ENCODE measurements at places on chromosomes 12 and 14.

GRCh38 chr14:67539116-67539515 is 6.0 kb downstream of the PLEKHH1 start:
- no peak for DNase-seq

- DNase-seq, result no peak
Measured at GRCh38 chr14:19873178-19873577, 1.8 kb upstream of the OR4K2 start.

DNA sequence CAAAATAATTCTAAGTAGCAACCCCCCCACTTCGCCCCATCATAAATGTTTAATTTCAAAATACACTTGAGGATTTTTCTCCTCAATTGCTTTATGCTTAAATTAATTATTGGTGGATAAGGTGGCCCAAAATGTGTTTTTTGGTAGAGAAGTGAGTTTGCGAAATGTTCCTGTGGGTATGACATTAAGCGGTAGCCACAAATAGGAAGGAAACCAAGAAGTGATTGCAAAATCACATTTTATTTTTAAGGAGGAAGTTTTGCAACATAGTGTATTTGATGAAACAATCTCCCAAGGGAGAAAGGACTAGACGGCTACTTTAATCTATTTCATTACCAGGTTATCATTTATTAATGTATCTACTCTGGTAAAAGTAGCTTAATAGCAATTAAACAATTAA is 25.5 kb downstream of the SLC25A3 start:
- DNase-seq, result no peak

- no peak for DNase-seq
Measured at GRCh38 chr12:72888693-72889092, 616.5 kb downstream of the TRHDE start.

DNA sequence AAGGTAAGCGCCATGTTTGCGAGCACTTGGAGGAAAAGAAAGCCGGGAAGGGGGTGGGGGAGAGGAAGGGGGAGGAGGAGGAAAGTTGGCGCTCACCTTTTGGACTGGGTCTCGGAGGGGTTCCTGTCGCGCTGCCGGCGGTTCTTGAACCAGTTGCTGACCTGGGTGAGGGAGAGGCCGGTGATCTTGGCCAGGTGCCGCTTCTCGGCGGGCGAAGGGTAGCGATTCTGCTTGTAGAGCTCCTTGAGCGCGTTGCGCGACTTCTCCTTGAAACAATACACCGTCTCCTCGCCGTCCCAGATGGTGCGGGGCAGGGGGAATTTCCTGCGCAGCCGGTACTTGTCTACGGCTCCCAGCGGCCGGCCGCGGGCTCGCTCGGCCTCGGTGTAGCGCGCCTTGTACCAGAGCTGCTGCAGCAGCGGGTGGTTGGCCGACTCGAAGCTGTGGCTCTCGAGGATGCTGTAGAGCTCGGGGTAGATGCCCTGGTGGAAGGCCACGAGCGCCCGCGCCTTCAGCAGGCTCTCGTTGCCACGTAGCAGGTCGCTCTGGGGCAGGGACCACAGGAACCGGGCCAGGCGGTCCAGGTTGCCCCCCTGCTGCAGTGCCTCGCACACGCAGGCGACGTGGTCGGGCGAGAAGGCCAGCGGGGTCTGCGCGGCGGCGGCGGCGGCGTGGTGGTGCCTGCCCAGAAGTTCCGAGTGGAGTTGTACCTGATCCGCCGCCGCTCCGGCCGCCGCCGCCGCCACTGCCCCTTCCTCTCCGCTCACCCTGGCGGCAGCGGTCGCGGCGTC is 840 bp downstream of the SIX4 start:
- DNase-seq, result peak; percentile 52

DNA sequence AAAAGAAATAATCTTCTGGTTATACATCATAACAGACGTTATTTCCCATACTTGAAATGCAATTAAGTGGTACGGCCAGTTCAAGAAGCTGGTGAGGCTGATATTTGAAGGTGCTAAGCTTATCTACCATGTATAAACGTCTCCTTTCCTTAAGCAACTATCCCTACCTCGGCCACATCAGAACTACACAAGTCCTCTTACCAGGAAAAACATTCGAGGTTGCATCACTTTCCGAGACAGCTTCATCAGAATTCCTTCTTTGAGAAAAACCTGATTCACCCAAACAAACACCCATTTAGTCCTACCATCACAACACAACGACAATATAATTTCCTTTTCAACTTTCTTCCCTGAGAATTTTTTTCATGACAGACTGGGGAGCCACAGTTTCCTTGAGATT is 33.9 kb upstream of the NR2C1 start:
- no peak for DNase-seq

- DNase-seq, result no peak
Measured at GRCh38 chr14:23043145-23043544, 1.1 kb downstream of the PSMB11 start.

GRCh38 chr14:22391908-22392565 is 197.0 kb downstream of the DAD1 start:
- no peak for DNase-seq

- DNase-seq, result no peak
Measured at GRCh38 chr12:96347130-96347699, 53.0 kb downstream of the CDK17 start.

- no peak for DNase-seq
Measured at GRCh38 chr12:108582978-108583770, 14.7 kb downstream of the TMEM119 start.

DNA sequence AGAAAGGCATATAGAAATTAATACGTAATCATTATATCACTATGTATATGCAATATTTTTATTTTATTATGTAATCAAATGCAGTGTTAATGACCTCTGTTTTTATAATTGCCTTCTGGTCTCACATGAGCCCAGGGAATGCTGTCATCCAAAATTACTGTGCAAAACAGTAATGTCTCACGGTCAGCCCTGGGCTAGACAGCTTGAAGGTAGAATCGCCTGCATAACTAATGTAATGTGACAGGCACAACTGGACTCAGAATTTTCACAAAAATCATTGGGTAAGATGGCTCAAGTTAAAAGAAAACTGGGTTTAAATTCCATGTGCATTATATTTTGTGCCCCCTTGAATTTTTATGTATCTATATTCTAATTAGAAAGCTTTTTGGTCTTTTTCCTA is 293.3 kb downstream of the PPFIA2 start:
- no peak for DNase-seq

GRCh38 chr12:54598970-54599369 is 10.5 kb upstream of the PPP1R1A start:
- no peak for DNase-seq

DNA sequence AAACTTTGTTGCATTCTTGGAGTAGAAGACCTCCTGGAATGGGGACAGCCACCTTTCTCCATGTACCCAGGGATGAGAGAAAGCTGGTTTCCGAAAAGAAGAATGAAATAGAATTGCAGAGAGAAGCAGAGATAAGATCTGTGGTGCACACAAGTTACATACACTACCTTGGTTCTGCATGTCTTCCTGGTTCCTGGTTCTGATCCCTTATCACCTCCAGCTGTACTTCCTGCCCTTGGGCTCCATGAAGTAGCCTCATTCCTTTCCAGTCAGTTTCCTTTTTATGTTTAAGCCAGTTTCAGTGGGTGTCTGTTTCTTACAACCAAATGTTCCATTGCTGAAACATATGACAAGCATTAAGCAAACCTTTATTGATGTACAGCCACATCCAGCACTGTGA is 69.3 kb downstream of the FBXW8 start:
- no peak for DNase-seq

GRCh38 chr14:58784931-58785330 is 147.2 kb downstream of the DACT1 start:
- no peak for DNase-seq

GRCh38 chr12:56521590-56522371 is at the start of gene RBMS2:
Gene RBMS2 (plus strand): TSS chr12:56521820. CDS start chr12:56522024, 204 bp downstream.
- peak; percentile 20 for DNase-seq

DNA sequence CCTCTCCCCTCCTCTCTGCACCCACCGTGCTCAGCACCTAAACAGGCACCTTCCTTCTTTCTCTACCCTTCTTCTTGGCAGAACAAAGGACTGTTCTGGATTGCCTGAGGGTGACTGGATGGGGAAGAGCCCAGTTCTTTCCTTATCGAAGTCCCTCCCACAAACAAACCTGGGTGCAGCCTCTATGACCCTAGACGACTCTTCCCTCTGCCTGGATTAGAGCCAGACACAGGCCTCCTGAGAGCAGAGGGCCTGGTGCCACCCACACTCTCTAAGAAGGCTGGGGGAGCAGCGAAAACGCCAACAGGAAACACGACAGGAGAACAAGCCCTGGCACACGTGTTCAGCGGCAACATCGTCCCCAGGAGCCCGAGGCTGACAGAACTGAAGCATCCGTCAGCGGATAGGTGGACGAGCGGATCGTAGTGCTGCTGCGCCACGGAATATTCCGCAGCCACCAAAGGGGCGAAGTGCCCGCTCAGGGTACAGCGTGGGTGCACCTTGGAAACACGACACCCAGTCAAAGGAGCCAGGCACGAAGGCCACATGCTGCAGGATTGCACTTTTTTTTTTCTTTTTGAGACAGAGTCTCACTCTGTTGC is 38.0 kb downstream of the RIMBP2 start:
- no peak for DNase-seq

- no peak for DNase-seq
Measured at GRCh38 chr12:82407481-82407880, 49.2 kb downstream of the METTL25 start.

- peak; percentile 80 for DNase-seq
Measured at GRCh38 chr14:61511558-61511948, 183.8 kb upstream of the HIF1A start.

GRCh38 chr14:22011253-22011642 is 337.6 kb upstream of the OR4E1 start:
- no peak for DNase-seq

DNA sequence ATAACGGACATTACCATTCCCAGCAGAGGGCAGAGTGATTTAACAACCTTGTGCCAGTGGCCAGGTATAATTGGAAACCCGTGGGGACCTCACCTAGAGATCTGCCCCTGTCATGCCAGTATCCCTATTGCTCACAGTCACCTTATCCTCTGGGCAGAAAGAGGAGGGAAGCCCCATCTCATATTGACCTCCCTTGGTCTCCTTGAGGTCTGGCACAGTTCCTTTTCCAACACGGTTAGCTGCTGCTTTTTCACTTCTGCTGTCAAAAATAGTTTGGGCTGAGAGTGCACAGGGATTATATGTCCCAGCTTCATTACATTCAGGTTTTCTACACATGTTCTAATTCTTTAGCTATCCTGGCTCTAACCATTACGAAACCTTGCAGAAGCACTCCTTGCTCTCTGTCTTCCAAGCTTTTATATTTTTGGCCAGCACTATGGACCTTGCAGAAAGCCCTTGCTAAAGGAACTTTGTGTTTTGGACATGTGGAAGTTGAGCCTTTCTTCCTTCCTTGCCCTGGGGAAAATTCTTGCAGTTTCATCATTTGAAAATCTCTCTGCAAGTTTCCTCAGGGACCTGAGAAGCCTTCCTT is 111.7 kb upstream of the MIS18BP1 start:
- DNase-seq, result no peak

- no peak for DNase-seq
Measured at GRCh38 chr12:3362737-3363136, 128.3 kb upstream of the PRMT8 start.

DNA sequence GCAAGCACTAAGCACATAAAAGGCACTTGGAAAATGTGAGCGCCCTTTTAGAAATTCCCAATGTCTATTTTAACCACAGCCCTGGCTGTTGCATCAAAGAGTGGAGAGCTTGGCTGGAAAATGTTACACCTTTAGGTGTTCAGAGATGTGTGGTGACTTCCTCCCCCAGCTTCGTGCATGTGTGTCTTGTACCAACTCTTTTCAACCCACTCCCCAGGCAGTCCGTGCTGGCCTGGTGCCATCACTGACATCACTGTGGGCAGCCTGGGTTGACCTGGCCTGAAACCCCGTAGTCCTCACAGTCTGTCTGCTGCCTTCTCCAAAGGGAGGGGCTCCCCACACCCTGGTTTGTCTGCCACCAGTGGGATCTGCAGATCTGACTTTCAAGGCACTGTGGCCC is 101.8 kb downstream of the SCARB1 start:
- peak; percentile 69 for DNase-seq

DNA sequence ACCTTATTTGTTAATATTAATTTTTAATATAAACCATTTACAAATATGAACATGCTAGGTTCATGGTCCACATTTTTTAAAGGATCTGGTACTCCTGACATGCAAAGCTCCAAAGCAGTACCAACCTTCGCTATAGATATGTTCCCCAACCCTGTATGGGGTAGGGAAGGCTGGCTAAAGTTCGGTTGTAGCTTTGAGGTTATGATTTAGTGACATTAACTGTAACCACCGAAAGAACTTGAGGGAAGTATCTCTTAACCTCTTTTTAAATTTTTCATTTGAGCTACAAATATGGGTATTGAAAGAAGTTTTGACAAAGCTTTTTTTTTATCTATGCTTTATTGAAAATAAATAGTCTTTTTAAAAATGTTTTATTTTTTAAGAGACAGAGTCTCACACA is 115.5 kb downstream of the DYRK2 start:
- DNase-seq, result no peak

DNA sequence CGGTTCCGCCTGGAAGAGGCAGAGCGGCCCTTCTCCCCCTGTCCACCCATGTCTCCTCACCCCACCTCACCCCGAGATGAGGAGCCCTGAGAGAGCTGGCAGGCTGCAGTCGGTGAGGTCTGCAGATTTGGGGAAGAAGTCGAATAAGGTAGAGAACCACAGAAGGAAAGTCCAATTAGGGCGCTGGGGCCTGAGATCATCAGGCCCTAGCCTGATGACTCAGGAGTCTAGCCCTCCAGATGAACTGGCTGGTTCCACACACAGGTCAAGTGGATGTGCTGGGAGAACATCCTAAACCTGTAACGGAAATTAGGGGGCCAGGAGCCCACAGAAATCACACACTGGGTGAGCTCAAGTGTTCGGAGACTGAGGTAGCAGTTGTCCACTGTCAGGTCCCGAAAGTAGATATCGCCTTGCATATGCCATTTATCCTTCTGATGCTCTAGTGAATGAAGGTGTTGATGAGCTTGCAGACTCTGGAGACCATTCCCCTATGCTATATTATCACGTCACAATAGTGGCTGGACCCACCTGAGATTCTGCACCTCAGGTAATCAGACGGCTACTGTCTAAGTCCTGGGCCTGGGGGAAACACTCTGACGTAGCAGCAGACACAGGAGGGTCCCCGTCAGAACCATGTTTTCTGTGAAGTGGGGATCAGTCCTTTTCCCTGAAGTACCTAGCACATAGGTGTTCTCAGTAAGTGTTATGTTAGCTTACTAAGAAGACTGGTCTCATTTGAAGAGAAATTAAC is 886 bp upstream of the METTL17 start:
- DNase-seq, result no peak

DNA sequence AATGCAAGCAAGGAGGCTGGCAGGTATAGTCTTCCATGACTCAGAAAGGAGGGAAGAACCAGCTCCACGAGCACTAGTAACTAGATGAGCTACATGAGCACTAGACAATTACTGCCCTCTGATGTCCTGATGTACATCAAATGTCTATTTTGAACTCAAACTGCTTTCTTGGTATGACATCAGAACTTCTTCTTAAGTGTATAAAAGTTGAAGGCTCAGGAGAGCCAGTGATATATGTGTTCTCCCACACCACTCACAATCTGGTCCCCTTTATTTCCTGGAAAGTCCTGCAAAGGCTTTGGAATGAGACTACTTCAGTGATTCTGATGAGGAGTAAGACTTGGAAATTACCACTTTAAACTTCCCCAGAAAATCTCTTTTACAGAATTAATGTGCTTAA is 18.5 kb upstream of the DHRS7 start:
- DNase-seq, result no peak

Measured in activated CD4-positive, alpha-beta T cell treated with anti-CD3 and anti-CD28 coated beads for 48 hours (primary cell).